Activated CD8-positive, alpha-beta memory T cell treated with anti-CD3 and anti-CD28 coated beads for 1 hour (primary cell): ENCODE measurements at places on chromosomes 7 and 10.

GRCh38 chr7:155807065-155807671 is 5.1 kb downstream of the SHH start:
- no peak for DNase-seq

DNA sequence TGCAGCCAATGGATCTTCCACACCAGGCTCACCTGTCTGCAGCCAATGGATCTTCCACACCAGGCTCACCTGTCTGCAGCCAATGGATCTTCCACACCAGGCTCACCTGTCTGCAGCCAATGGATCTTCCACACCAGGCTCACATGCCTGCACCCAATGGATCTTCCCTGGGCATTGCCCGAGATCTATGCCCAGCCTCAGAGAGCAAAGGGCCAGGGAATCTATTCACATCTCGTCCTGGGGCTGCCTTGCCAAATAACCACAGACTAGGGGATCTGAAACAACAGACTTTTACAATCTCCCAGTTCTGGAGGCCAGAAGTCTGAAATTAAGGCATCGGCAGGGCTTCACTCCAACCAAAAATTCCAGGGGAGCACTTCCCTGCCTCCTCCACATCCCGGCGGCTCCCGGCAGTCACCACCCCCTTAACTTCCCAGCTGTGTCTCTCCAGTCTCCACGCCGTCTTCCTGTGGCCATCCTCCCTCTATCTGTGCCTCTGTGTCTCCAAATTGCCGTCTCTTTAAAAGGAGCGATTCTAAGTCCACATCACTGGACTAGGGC is 92.4 kb upstream of the PPP2R2D start:
- no peak for DNase-seq

DNA sequence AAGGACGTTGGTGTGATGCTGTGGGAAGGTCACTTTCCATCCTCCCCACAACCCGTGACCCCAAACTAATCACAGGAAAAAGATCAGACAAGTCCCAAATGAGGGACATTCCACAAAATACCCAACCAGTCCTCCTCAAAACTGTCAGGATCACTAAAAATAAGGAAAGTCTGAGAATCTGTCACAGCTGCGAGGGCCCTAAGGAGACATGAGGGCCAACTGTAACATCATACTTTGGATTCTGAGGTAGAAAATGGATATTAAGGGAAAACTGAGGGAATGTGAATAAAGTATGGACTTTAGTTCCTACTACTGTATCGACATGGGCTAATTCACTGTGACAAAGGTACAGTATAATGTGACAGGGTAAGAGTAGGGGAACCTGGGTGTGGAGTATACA is 85.1 kb upstream of the FAM20C start:
- DNase-seq, result no peak

- no peak for DNase-seq
Observed at GRCh38 chr7:39617005-39617404, 6.4 kb upstream of the RALA start.

DNA sequence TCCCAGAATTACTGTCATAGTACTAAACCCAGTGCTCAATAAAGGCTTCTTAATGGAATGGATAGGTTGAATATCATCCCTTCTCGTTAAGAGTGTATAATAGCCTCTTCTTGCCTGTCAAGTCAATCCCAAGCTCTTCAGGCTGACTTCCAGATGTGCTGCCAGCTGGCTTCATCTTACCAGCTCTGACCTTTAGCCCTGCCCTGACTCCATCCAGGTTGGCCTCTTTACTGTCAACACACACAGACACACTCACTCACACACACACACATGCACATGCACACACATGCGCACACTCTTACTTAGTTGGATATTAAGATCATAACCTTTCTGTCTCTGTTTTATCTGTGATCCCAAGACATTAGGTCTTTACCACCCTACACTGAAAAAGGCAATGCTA is 49.1 kb downstream of the ASB4 start:
- DNase-seq, result no peak

- DNase-seq, result no peak
Observed at GRCh38 chr10:50635286-50635685, 11.5 kb upstream of the SGMS1 start.

GRCh38 chr7:51031216-51031615 is 248.5 kb upstream of the GRB10 start:
- no peak for DNase-seq

- DNase-seq, result no peak
Observed at GRCh38 chr7:129729511-129729910, 118.0 kb downstream of the NRF1 start.

DNA sequence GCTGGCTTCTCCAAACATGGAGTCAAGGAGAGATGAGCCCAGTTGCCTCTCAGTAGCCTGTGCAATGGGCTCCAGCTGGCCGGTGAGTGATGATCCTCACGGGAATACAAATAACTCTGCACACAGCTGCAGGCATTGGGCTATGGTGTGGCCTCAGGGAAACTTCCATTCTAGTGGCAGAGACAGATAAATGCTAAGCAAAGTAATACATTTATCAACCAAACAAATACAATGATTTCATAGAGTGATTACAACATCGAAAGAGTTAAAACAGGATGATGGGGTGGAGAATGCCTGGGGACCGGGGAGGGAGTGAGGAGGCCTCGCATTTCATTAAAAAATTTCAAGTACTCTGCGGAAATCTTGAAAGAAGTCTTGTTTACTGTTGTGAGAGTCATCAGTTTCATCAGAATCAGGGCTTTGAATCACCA is 15.0 kb upstream of the AKR1B1 start:
- no peak for DNase-seq

GRCh38 chr10:5411941-5412276 is 448 bp upstream of the NET1 start:
- DNase-seq, result no peak

DNA sequence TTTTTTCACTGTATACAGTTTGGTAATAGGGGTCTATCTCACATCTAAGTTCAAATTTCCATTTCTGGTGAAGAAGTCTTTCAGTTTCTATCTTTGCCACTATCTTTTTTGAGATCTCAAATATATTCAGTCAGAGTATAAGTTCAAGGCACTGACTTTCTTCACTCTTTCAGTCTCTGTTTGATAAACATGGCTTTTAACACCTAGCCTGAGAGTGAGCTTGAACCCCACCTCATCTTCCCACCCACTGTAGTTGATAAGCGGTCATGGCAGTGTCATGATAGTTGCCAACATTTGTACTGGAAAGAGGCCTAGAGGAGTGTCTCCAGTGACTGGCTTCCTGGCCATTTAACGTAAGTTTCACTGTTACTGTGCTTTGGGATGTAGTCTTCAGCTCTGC is 41.2 kb upstream of the AGR3 start:
- no peak for DNase-seq

- no peak for DNase-seq
Observed at GRCh38 chr10:125637496-125637895, 45.5 kb downstream of the TEX36 start.

DNA sequence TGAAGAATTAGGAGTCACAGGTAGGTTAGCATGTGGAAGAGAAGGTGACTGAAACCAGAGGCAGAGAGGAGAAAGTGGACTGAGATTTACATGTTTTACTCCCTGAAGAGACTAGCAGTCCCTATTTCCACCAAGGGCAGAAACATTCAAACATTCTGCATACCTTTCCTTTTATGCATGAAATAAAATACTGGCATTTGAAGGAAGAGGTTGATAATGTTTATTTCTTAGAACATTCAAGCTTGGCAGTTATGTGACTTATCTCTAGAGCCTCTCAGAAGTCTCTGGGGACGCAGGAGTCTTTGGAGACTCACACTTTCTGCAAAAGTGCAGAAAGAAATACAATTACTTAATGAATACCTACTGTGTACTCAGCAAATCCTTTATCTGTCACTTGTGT is 507.1 kb upstream of the C7orf33 start:
- DNase-seq, result no peak

GRCh38 chr7:1421946-1422345 is 37.3 kb downstream of the MICALL2 start:
- no peak for DNase-seq

DNA sequence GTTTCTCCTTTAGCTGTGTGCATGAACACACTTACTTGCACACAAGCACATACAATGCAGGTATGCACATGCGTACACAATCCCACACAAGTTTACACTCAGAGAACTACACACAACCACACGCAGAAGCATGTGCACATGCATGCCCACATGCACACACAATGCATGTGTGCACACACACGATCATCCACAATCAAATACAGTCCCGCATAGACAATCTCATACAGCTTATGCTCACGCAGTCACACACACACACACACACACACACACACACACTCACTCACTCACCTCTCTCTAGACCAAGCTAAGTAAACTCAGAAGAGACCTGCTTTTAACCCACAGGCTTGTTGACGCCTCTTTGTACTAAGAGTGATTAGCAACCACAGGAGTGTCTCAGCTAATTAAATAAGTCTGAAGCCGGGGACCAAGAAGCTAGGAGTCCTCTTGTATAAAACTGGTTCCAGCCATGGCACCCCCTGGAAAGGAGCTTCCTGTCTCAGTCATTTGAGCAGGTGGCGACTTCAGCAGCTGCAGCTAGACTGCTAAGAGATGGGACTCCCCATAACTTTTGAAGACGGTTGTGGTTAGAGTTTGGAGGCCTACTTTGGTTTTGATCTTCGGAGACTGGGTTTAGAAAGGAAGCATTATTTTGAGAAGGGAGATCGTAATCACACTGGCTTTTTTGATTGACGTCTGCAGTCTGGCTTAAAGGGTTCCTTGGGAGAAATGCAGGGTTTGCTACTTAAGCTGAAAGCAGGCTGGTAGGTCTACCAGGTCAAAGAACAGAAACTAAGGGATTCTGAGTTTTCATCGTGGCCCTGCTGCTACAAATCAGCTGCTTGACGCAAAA is 82.3 kb upstream of the ADRB1 start:
- DNase-seq, result peak; percentile 29

DNA sequence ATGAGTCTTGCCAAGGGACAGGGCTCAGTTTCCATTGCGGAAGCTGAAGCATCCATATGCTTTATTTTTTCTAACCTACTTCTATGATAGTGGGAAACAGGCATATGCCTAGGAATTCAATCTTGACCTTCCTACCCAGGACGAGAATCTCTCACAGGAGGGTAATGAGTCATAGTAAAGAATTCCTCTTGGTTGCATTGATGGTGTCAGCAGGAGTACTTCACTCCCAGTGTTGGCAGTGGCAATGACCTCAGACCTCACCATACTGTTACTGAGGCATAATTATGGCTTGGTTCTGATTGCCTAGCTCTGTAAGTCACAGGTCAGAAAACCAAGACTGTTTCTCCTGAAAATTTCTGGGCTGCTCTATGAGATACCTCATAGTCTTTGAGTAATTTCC is 552.9 kb downstream of the ARL4A start:
- no peak for DNase-seq

GRCh38 chr10:129744134-129745111 is 219.7 kb downstream of the EBF3 start:
- no peak for DNase-seq

DNA sequence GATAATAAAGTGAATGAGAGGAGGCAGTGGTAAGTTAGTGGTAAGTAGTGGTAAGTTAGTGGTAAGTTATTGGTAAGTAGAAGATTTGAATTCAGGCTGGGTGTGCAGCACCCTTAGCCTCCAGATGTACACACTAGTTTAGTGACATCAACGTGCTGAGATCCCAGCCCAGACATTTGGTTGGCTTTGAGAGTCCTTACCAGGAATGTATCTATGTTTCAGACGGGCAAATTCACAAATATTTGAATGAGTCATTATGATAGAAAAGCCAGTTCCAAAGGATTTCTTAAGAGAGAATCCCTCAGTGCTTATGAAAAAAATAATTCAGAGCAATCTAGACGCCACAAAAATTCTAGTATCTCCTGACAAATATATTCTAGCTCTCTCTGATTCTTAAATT is 70.0 kb downstream of the ARL4A start:
- DNase-seq, result no peak

DNA sequence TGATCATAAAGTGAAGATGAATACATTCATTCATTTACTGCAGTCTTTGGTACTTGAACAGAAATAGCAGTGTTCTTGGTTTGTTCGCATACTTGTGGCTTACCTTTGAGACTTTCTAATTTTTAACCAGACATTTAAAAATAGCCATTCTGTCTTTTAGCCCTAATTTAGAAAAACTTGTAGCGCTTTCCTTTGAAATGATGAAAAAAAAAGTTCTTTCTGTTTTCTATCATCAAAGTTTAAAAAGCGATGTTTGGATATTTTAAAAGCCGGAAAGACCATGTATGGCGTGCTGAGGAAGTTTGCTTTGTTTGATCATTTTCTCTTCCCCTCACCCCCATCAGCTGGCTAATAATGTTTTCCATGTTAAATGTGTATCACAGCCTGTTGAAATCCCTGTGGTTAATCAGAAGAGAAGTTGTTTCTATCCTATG is 116.3 kb downstream of the CUX1 start:
- no peak for DNase-seq

GRCh38 chr7:101940830-101941229 is 123.4 kb downstream of the CUX1 start:
- DNase-seq, result no peak

DNA sequence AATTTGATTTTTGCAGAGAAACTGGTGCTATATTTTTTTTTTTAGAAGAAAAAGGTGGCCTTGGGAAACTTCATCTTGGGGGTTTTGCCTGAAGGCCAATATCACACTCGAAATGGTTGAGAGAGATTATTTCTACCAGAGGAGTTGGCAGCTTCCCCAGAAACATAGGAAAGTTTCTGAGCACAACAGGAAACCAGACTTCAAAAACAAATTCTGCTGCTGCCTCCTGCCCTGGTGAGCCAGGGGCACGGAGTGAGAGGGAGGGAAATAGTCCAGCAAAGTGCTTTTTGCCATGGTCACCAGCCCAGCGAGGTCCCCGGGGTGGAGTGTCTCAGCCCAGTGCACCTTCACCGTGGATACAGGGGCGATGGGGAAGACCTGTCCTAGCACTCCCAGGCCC is 61.1 kb downstream of the FOXI2 start:
- DNase-seq, result no peak

DNA sequence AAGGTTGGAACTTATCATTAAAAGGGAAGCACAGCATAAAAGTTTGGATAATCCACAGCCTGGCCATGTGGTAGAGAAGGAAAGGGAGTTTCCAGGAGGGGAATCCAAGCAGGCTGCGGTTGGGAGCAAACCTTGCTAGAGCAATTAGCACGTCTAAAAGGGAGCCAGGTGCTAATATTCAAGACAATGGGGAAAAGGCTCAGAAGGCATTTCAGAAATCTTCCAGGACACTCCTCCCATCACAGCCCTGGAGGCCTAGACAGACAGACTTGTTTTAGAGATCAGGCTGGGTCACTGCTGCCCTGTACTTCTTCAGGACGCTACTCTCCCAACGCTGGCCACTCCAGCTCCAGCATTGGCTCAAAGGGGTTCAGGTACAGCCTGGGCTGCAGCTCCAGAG is 96.2 kb upstream of the KAT6B start:
- no peak for DNase-seq

GRCh38 chr7:148155000-148155399 is 435.6 kb upstream of the C7orf33 start:
- DNase-seq, result no peak
